Stimulated activated CD8-positive, alpha-beta memory T cell treated with anti-CD3 and anti-CD28 coated beads, Interleukin-2, amount 100 ng/mL, for 1 hour (primary cell): ENCODE measurements at places on chromosomes 5 and 9.

DNA sequence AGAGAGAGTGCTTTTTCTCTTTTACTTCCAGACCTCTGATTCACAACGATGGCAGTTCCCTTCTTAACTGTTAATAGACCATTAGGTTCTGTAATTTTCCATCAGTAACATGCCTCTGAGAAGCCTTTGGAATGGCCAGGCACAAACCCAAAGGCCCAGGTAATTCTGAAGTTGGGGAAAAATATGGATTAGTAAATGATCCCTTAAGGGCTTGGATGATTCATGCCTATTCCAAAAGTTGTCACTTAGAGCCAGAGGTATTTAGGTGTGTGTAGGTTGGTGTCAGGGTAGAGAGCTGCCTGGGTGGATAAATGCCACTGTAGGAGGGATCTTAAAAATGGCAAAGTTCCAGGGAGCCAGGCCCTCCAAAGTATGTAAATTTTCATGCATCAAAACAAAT is 228.8 kb downstream of the PLK2 start:
- DNase-seq = no peak

GRCh38 chr9:128625391-128626146 is 31.1 kb downstream of the DYNC2I2 start:
- no peak for DNase-seq

- no peak for DNase-seq
Observed at GRCh38 chr5:160311491-160312133, 752 bp downstream of the CCNJL start.

DNA sequence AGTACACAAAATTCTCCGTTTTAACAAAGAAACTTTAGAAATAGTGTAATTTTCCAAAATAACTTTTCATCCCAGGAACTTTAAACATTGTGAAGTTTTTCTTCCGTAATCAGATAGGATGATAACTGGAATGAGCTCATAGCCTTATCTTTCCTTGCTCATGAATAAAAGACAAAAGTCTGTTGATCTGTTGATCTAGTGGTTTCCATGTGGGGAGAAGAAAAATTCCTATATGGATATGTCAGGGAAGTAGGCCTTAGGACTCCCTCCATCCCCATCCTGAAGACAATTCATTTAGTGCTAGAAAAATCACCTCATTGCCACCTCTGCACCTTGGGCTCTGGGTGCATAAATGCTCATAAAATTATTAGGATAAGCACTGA is 266.6 kb downstream of the SMARCA2 start:
- DNase-seq = no peak

DNA sequence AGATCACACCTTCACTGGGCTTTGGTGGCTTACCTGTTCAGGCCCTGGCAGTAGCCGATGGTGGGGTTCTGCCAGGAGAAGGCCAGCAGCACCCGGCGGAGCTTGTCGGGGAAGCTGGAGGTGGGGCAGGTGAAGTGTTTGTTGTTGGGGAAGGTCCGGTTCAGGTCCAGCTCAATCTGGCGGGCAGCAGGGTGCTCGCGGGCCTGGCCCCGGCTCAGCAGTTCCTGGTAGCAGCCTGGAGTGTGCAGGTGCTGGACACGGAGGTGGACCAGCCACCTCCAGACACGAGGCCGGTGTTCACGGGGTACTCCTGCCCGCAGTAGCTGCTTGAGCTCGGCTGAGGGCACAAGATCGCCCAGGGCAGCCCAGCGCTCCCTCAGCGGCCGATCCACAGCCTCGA is 16.2 kb upstream of the CORO2A start:
- DNase-seq = no peak

GRCh38 chr5:98917433-98917832 is 11.4 kb downstream of the CHD1 start:
- DNase-seq = no peak

DNA sequence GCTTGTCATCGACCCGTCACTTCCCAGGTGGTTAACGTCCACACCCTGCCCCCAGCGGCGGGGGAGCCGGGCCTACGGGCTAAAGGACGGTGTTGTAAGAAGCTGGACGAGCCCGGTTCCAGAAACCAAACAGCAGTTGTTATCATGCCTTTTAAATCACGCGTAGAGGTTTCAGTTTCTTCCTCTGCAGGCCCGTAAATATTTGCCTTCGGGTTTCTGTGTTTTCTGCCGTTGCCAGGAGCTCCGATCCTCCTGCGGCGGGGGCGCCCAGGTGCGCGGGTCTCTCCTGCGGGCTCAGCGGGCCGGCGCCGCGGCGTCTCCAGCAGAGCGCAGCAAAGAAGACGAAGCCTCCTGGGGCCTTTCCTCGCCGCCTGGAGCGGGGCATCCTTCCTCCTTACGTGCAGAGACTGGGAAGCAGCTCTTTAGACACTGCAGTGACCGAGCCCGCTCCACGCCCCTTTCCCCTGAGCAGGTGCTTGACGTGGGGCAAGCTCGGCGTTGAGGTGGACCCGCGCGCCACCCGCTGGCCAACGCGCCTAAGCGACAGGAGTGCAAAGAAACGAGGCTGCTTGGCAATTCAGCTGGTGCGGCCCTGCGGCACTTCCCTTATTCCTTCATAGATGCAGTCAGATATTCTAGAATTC is 21.8 kb upstream of the TTC1 start:
- peak; percentile 26 for DNase-seq

- no peak for DNase-seq
Observed at GRCh38 chr5:56350597-56351170, 117.6 kb upstream of the ANKRD55 start.
